ENCODE measurements at places on chromosomes 7 and 10.

DNA sequence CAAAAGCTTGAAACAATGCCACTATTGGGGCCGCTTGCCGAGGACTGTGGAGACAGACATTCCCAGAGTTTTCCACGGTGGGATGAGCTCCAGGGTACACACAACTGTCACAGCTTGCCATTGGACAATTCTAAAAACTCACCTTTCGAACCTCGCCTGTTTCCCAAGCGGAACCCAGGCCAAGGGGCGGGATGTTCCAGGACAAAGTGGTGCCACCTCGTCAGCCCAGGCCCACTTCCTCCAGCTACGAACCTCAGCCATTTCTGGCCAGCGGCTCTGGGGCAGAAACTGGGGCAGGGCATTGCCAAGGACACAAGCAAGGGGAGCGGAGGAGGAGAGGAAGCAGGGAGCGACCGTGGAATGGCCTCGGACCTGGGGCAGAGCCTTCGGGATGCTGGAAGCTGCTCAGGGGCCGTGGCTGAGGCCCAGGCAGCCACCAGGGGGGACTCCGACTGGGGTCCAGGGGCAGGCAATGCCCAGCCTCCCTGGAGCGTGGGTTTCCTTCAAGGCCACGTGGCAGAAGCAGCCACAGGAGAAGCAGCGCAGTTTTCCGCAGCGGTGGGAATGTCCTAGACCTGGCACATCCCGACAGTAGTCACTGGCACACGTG is 44.7 kb upstream of the INSIG1 start:
- DNase-seq = no peak

DNA sequence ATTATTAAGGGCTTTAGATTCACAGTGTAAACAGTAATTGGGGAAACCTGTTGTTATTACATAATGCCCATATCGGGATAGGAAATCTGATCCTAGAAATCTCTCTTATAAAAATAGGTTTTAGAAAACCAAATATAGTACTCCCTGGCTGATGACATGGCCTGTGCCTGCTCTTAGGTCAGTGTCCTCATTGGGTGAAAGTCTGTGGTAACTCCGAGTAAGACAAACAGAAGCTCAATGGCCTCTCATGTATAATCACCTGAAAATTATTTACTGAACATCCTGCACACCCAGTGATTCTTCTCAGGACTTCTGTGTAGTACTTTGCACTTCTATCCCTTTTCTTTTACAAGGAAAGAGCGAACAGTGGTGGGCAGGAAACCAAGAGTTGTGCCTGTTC is 37.8 kb downstream of the SEM1 start:
- DNase-seq = no peak

GRCh38 chr7:150405584-150406311 is 26.6 kb downstream of the ZNF775 start:
- no peak for DNase-seq

GRCh38 chr7:92813390-92814024 is 22.9 kb downstream of the CDK6 start:
- DNase-seq = peak; percentile 72

GRCh38 chr10:97831259-97831658 is 18.4 kb upstream of the GOLGA7B start:
- DNase-seq = no peak
